DMS153 (cell line): ENCODE measurements at places on chromosomes 6 and 20.

- no peak for DNase-seq
Observed at GRCh38 chr20:19531446-19531845, 226.6 kb upstream of the RIN2 start.

DNA sequence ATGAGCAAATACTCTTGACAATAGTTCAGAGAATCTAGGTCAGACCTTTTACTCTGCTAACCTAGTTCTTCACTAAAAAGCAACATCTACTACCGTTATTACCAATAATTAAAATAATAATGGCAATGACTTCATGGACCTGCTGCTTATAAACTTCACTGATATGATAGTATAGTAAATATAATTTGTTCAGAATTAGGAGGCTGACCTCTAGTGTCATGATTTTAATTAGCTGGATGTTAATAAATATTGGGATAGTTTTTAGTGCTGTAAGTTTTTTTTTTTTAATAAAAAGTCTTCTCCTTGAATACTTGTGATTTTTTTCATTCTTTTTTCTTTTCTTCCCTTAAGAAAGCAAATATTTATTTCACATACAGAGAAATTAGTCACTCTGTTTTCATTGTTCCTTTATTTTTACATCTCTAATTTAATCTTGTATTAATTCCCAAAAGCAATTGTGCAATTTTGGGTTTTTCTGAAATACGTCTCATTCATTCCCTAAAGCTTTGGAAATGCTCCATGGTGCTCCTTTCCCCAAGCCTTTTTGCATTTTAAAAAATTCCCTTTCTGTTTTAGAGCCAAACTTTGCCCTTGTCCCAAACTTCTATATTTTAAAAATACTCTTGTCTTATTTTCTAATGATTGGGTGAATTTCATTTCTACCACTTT is 46.6 kb upstream of the UST start:
- DNase-seq, result no peak

DNA sequence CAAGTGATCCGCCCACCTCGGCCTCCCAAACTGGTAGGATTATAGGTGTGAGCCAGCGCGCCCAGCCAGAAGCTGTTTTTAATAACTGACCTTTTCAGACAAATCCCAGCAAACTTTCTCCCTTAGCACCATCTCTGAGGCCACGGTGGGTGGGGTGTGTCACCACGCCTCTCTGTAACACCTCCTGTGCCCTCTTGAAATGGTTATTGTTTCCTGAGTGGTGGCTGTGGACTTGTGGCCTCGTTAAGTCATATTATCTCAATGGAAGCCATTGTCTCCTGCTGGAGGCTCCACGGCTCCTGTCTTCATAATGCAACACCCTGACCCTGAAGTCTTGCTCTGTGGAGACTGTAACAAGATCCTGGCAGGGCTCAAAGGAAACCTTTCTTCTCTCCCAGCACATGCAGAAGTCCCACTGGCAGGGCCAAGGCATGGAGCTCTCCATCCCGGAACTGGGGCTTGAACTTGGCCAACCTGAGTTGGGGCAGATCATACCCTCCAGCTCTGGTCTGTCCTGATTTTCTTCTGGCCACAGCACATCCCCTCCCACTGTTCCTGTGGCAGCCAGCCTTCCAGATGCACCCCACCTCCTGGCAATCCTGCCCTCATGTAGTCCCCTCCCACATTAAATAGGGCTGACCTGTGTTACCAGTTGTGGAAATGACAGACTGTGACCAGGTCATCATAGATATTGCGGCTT is 81.1 kb downstream of the SNX5 start:
- no peak for DNase-seq

- DNase-seq, result no peak
Observed at GRCh38 chr20:53693262-53693871, 99.7 kb upstream of the ZNF217 start.

DNA sequence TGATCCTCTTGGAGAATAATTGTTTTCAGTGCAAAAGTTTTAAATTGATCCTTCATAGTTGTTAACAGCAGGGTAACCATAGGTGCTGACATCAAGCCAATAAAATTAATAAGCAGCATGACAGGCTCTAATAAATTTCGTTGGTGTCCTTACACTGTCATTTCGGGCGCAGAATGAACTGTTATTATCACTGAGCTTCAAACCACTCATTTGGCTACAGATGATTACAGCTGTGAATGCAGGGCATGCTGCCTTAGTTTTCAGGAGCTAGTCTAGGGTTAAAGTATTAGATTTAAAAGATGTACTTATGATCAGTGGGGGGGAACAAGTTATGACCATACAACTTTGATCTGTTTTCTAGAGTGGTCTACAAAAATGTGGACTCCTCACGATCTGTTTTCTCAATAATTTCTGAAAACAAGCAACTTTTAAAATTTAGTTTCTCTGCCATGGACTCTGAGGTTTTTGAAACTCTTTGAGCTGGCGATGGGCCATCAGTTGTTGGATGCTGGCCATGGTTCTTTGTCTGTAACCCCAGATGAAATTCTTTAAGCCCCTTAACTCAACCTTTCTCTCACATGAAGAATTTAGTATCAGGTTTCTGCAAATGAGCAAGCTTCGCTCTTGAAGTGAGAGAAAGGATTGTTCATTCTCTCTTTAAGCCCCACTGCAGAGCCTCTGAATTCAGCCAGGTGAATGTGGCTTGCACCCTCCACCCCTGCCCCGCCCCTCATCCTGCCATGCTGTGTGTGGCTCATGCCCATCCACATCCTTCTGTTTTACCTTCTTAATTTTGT is 99.1 kb upstream of the MTHFD1L start:
- no peak for DNase-seq

- DNase-seq, result peak; percentile 11
Observed at GRCh38 chr6:7615611-7616383, 25.8 kb downstream of the SNRNP48 start.

DNA sequence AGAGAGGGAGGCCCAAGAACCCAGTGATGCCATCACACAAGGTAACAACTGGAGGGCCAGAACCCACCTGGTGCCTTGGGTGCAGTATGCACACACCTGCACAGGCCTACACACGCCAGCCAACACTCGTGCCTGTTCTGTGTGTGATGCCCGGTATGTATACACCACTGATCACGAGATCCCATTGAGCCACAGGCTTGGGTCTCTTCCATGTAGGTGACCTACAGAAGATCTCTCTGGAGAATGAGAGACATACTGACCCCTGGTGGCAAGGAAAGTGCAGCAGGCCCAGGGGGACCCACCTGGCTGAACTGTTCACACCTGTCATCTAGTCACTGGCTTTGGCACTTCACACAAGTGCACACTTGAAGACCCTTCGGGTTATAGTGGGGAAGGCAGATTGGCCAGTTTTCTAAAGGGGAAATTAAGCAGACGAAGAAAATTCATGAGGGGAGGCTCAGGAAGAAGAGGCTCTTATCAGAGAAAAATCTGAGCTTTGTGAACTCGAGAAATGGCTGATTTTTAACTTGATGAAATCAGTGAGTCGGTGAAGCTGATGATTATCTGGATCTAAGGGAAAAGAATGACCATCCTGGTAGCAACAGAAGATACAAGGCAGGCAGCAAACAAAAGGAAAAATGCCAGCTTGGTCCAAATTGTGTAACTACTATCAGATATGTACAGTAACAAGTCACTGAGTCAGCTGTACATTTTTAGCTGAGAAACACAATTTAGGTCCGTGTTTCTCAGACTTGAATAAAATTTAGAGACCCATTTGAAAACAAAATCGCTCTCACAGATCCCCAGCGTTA is 69.1 kb upstream of the PBOV1 start:
- peak; percentile 35 for DNase-seq

DNA sequence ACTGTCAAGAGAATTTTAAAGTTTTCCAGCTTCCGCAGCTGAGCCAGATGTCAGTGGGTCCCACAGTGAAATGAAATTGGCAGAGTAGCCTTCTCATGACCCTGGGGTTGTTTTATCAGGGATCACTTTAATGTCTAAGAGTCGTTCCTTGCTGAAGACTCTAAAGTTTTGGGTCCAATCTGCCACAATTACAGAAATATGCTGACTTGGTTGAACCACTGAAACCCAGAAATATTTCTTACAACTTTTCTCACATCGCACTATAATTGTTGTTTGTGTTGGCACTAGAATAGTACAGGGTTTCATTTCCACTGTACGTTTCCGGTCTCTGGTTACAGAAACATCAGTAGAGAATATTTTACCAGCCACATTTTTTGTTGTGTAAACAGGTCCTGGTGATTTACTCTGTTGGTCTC is 109.0 kb downstream of the HMGCLL1 start:
- no peak for DNase-seq

- DNase-seq, result no peak
Observed at GRCh38 chr6:83019741-83020140, 45.9 kb downstream of the UBE3D start.

GRCh38 chr6:91298543-91299145 is 711.8 kb upstream of the MAP3K7 start:
- no peak for DNase-seq

DNA sequence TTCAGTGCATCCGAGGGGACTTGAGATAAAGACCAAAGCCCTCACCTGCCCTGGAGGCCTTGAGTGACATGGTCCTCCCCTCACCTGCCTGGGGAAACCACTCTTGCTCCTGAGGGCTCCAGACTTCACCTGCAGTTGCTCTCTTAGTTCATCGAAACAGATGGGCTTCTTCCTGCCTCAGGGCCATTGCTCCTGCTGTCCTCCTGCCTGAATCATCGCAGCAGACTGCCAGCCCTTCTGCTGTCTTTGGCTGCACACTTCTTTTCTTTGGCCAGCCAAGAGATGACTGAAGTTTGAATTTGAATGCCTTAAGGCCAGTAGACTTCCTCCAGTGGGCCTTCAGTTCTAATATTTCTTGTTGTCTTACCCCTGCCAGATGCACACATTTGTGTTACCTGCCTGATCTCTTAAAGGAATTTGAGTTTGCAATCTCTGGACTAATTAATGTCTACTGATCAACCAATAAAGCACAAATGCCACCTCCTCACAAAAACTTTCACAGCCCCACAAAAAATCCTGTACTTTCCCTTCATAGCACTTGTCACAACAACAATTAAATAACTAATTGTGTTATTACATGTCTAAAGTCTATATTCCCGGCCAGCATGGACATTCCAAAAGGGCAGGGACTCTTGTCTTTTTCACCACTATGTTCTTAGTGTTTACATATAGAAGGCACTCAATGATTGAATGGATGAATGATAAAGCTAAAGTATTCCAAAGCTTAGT is 56.7 kb upstream of the SGK1 start:
- no peak for DNase-seq

GRCh38 chr6:167700199-167700598 is 126.5 kb upstream of the AFDN start:
- DNase-seq, result no peak

DNA sequence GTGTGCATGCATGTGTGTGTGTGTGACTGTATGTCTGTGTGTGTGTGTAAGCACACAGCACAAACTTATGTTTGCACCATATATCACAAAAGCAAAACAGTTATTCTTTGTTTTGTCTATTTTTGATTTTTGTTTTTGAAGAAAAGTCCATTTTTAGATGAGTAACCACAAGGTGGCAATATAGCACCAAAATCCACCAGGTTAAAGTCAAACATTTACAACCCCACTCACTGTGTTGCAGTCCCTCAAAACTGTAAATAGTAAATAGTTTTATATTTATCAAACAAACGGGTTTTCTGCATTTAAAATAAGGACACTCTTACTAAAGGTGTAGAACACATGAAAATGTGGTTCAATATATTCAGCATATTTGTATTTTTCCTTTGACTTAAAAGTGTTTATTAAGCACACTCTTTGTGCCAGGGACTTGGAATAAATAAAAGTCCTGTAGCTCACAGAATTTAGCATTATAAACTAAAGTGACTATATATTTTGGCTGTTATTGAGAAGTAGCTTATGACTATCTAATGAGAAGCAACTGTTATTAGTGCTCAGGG is 118.5 kb downstream of the GFRAL start:
- DNase-seq, result no peak

DNA sequence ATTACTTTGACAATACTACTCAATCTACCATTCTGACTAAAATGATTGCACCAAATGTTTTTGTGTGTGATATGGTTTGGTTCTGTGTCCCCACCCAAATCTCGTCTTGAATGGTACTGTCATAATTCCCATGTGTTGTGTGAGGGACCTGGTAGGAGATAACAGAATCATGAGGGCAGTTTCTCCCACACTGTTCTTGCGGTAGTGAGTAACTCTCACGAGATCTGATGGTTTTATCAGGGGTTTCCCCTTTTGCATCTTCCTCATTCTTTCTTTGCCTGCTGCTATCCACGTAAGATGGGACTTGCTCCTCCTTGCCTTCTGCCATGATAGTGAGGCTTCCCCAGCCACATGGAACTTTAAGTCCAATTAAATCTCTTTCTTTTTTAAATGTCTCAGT is 20.8 kb downstream of the SYCP2 start:
- no peak for DNase-seq

DNA sequence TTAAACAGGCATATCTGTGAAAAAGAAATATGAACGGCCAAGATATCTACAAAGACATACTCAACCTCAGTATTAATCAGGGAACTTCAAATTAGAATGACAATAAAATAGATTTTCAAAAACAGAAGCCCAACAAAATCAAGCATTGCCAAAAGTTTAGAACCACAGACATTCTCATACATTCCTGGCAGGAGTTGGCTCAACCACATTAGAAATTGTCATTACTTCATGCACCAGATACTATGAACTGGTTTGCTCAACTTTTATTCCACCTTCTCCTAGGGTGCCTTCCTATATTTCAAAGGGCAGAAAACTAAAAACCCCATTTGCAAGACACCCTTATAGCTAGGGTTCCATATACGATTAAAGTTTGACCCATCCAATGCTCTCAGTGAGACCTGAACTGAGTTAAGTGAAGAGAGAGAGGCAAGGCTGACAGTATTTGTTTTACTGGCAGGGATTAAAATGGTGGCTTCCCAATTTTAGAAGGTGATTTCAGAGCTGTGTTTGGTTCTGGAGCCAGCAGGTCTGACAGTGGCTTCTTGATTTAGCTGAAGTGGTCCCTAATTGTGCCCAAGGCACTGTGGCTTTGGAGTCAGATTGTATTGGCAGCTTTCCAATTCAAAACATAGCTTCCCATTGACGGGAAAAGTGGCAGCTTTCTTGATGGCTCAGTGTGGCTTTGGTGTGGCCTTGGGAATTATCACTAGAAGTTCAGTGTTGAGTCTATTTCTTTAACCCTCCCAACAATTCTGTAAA is 77.1 kb upstream of the CDYL start:
- peak; percentile 36 for DNase-seq

DNA sequence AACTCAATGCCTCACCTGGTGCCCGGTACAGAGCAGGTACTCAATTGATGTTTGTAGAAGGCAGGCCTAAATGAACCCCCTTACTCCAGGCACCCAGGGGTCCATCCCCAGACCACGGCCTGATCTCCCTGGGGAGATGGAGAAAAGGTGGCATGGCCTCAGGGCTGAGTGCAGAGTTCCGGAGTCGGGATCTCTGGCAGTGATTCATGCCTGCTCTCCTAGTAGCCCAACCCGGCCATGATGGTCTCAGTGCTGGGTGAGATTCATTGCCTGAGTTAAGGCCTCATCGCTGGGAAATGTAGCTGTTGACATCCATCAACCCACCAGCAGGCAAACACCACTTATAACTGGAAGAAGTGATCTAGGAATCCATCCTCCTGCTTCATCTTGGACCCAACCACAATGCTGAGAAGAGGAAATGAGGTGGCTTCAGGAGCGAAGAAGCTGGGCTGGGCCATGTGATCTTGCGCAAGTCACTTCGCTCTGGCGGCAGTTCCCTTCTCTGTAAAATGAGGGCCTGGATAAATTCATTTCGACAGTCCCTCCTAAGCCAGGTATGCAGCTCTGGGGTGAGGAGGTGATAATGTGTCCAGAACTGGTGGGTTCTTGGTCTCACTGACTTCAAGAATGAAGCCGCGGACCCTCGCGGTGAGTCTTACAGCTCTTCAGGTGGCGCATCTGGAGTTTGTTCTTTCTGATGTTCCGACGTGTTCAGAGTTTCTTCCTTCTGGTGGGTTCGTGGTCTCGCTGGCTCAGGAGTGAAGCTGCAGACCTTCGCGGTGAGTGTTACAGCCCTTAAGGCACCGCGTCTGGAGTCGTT is 24.7 kb downstream of the ETV7 start:
- no peak for DNase-seq
